ENCODE measurements at places on chromosomes 4 and X.

DNA sequence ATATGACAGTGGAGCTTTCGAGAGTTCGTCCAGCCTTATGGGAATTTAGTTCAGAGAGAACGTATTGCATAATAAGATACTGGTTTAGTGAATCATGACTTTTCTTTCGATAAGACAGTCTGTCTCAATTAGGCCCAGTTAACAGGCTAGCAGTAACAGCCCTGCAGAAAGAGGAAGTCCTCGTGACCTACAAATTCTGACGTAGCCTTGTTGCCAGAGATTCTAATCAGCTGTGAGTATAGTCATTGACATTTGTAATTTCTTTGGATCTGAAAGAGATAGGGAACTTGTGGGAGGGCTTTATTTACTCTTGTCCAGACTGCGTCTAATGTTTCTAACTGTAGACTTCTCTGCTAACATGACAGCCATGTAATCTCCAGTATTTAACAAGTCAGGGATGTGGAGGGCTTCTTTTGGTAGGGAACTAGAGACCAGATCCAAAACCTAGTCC lies 15.8 kb downstream of the ART3 start:
- DNase-seq = no peak

- DNase-seq = no peak
Measured at GRCh38 chr4:136495076-136495475, 1037.2 kb downstream of the PCDH18 start.

DNA sequence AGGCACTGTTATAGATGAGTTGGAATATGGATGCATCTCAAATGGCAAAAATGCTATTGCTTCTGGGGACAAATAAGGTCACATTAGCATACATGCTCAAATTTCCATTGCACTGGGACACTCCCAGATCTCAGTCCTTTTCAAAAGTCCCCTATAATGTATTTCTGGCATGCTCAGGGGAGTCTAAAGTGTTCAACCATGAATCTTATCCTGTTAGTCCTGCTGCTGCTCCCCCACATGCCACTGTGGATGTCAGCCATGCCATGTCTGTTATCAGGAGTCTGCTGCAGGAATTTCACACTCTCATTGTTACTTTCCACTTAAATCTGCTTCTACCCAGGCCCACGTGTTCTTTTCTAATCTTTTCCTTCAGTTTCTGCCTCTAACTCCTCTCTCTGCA lies 1000.6 kb downstream of the CCSER1 start:
- no peak for DNase-seq

GRCh38 chr4:149264093-149264733 lies 551.4 kb downstream of the IQCM start:
- DNase-seq = no peak

GRCh38 chrX:78517124-78517523 lies 142.0 kb downstream of the RTL3 start:
- no peak for DNase-seq

- DNase-seq = no peak
Measured at GRCh38 chr4:74583757-74584156, 138.8 kb downstream of the AREG start.

GRCh38 chr4:133151691-133152329 lies 2.7 kb downstream of the PCDH10 start:
- no peak for DNase-seq

DNA sequence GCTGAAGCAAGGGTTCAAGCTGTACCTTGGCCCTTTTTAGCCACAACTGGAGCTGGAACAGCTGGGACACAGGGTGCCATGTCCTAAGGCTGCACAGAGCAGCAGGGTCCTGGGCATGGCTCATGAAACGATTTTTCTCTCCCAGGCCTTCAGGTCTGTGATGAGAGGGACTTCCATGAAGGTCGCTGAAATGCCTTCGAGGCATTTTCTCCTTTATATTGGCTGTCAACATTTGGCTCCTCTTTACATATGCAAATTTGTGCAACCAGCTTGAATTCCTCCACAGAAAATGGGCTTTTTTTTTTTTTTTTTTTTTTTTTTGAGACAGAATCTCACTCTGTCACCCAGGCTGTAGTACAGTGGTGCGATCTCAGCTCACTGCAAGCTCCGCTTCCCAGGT lies 430.8 kb downstream of the PCDH11X start:
- no peak for DNase-seq

- no peak for DNase-seq
Measured at GRCh38 chr4:6896035-6896434, 13.6 kb upstream of the TBC1D14 start.

- no peak for DNase-seq
Measured at GRCh38 chr4:70392057-70392776, 5.5 kb upstream of the OPRPN start.

GRCh38 chr4:65651031-65651430 lies 19.3 kb downstream of the EPHA5 start:
- DNase-seq = no peak

GRCh38 chr4:77905651-77906263 lies 43.1 kb downstream of the MRPL1 start:
- DNase-seq = no peak

- no peak for DNase-seq
Measured at GRCh38 chr4:24511371-24512063, 72.8 kb downstream of the DHX15 start.

GRCh38 chrX:102654696-102655095 lies 3.4 kb downstream of the GPRASP1 start:
- DNase-seq = no peak

All from T-helper 17 cell (primary cell).